ENCODE measurements at places on chromosomes 6 and 20. TPM values are rescaled to one million over a fixed set of nuclear protein-coding genes. Genes with fewer than 3 reads are reported as not detected.

- no peak for DNase-seq
Observed at GRCh38 chr20:46703435-46703834, 6.0 kb upstream of the SLC2A10 start.

DNA sequence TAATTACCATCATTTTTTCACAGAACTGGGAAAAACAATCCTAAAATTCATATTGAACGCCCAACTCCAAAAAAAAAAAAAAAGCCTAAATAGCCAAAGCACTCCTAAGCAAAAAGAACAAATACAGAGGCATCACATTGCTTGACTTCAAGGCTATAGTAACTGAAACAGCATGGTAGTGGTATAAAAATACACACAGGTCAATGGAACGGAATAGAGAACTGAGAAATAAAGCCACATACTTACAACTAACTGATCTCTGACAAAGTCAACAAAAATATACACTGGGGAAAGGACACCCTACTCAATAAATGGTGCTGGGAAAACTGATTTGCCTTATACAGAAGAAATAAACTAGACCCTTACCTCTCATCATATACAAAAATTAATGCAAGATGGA is 89.6 kb downstream of the MRAP2 start:
- no peak for DNase-seq

GRCh38 chr6:13229205-13230085 is 98.9 kb downstream of the TBC1D7 start:
- DNase-seq, result peak; percentile 22

- DNase-seq, result peak; percentile 27
Observed at GRCh38 chr6:93751969-93752368, 332.6 kb upstream of the EPHA7 start.

Gene C6orf47
- total RNA-seq, result 17.1 TPM

Data from neural progenitor cell (in vitro differentiated cells).